GM12864 (cell line): ENCODE measurements at places on chromosomes 2 and 18.
A peak's percentile ranks its signal among the peaks of the same experiment; 100 is the strongest.

DNA sequence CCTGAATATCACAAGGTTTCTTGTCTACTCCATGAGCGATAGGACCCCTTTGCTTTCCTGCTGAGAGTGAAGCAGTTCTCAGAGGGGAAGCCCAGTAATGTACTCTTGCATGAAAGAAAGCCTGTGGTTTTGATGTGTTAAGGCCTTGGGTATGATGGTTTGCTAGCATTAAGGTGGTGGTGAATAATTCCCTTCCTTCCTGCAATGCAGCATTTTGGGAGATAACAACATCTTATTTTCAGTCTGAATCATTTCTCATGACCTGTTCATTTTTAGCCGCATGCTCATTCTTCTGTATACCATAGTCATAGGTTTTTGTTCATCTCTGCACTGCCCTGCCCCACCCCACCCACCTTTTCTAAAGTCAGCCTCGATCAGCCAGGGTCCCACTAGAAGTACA lies 66.2 kb downstream of the HNMT start:
- no peak for DNase-seq

- no peak for DNase-seq
Observed at GRCh38 chr2:85601771-85602475, 575 bp downstream of the TMEM150A start.

DNA sequence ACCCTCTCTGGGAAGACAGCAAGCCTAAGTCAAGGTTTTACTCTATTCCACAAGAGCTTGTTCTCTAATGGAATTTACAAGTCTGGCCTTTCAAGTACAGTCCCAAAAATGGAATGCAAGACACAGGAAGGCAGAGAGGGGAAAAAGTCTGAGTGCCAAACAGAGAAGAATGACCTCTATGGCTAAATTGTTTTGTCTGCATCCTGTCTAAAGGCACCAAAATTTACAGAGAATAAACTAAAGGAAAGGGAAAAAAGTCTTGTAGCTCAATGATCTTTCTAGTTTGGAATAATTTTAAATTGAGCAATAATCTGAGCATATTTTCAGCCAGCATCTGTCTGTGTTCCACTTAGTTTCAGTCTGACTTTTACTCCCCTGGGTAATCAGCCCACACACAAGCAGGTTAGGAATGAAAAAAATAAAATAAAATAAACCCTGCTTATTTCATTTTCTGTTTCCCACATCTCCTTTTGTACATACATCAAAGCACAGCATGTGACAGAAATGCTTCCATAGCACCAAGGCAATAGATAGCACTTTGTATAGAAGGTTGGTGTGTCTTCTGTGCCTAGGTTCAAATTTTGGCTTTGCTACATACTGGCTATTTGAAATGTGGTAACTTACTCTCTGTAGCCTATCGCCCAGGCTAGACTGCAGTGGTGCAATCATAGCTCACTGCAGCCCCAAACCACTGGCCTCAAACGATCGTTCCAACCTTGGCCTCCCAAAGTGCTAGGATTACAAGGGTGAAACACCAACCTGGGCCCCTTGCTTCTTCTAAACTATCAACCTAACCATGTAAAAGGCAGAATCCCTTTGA lies 105.1 kb downstream of the SLC8A1 start:
- no peak for DNase-seq

DNA sequence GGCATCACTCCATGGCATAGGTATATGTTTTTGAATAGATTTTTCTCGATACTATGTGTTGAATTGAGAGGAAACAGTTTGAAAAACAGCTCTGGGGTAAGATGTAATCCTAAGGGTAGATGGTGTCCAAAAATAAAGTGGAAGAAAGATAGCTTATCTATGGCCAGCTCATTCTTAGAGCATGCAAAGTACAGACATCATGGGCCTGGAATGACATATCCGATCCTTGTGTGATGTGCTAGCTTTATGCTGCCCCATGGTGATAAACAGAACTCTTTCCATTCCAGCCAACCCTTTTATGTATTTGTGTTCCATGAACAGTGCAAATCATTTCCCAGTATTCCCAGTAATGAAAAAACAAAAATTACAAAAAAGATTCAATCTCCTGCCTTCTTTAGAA lies 390.2 kb upstream of the NXPH2 start:
- no peak for DNase-seq

GRCh38 chr2:221400411-221400810 lies 171.7 kb downstream of the EPHA4 start:
- DNase-seq = no peak

DNA sequence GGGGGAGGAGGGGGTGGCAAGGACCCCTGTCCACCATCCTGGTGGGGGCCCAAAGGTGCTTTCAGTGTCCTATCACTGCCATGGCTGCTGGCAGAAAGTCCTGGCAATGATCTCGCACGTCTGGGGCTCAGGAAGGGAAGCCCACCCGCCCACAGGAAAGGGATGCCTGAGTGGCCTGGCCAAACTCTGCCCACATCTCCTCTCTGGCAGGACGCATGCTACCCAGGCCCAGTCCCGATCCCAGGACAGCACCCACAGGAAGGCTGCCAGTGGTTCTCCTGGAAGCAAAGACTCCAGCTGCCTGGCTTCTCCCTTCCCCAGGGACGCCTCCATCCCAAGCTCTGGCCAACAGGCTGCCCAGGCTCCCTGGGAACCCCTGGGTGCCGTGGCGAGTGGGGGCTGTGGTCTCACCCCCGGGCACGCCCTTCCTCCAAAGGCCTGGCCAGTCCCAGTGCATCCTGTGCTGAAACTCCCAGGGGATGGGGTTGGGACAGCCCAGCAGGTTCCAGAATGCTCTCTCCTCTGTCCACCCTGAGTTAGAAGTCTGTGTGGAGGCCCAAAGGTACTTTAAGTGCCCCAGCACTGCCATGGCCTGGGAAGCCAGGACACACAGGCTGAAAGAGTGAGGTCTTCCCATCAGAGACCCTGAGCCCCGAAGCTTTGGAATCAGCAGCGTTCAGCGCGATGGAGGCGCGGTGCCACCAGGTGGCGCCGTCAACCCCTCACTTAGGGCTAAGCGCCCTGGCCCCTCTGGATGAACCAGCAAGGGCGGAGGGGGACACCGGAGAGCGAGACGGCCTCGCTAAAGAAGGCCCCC lies 29.8 kb upstream of the TAF1B start:
- DNase-seq = no peak

DNA sequence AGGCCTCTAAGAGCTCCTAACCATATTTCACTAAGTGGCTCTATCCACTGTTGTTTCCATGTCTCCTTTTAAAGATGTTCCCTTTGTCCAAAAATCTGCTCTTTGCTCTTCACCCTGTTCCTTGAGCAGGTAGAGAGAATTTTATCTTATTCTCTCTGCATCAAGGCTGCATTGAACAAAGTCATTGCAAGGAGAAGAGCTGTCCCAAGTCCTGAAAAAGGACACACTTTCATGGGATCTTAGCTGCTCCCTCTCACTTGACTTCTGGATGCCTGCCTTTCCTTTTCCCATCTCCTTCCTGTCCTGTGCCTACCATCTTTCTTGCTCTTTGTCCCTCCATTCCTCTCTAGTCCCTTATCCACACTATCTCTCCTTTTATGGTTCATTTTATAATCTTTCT lies 235.2 kb upstream of the THSD7B start:
- DNase-seq = no peak

GRCh38 chr2:47617028-47617427 lies 165.9 kb upstream of the MSH6 start:
- DNase-seq = no peak

GRCh38 chr18:57881818-57882413 lies 78.8 kb upstream of the ATP8B1 start:
- peak; percentile 43 for DNase-seq

GRCh38 chr18:30142248-30142647 lies 900.3 kb downstream of the DSC3 start:
- DNase-seq = no peak

DNA sequence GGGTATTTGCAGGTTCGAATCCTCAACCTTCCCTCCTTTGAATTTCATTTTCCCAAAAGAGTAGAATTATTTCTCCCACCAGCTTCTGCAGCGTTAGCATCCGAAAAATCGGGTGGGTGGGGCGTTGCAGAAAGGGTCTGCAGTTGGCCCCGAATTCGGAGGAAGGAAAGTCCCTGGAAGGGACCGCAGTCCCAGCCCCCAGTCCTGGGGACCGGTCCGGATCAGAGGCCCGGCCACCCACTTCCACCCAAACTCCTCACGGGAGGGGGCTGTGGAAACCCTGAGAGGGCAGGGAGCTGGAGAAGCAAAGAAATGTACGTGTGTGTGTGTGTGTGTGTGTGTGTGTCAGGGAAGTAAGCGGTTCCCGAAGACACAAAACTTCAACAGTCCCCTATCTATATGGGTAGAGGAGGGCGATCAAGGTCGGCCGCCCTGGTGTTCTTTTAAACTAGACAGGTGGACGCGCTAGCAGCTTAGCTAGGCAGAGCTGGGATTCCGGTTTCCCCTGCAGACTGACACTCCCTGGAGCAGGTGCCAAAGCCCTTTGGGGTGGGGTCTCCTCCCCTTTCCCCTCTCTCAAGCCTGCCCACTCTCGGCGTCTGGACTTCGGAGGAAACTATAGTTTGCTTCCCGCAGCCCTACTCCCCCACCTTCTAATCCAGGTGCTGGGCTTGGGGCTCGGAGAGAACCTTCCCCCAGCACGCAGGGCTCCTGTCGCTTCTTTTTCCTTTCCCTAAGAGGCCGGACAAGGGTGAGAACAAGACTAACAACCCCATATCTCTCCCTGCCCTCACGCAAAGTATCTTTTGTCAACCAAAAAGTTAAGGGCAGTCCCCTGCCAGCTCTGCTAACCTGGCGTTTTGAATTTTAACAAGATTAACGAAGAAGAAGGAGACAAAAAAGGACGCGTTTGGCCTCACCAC lies 4.8 kb upstream of the ONECUT2 start:
- DNase-seq = no peak

GRCh38 chr2:47152803-47153202 lies 2.3 kb downstream of the STPG4 start:
- DNase-seq = no peak

DNA sequence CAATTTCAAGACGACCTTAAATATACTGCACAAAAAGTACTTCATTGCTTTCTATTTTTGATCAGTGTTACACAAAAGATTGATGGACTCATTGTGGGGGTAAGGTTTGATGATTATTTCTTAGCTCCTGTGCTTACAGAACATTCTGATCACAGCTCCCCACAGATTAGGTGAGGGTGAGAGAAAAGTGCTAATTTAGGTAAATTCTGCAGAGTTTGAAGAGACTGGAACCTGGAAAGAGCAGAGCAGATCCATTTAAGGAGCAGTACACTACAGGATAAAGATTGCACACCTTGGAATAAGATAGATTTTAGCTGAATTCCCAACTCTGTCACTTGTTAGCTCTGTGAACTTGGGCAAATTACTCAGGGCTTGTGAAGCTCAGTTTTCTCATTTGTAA lies 291.9 kb upstream of the CDH7 start:
- DNase-seq = no peak

DNA sequence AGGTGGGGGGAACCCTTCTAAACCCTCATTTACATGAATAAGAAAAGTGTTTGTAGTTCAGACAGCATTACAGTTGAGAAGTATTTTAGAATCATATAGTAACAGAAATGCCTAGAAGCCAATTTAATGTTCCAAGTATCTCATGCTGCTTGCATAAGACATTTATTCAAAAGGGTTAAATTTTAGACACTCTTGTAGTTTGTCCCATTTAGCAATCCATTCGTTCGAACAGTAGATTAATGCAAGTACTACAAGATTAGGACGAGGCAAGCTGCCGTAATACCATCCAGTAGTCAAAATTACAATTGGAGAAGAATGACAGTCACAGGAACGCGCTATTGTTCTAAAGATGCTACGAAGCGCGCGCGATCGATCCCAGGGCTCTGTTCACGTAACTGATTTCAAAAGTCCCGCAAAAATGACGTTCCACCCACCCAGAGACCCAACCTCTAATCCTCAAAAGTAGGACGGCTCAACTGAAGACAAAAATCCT lies 1.2 kb downstream of the TMEM237 start:
- DNase-seq = no peak

DNA sequence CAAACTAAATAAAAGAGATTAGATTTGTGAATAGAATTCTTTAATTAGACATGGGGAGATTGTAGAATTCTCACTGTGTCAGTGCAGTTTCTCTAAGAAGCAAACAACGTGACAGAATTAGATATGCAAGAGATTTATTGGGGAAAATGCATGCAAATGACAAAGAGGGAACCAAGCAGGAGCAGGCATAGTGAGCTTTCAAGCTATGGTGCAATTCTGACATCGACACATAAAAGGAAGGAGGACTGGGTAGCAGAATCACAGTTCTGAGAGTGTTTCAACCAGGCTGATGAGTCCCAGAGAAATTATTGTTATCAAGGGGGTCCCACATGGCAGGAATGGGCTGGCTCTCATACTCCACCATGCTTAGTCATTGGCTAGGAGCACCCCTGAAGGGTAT lies 338.4 kb downstream of the FIGN start:
- no peak for DNase-seq

GRCh38 chr2:28663359-28663758 lies 88.3 kb upstream of the PPP1CB start:
- DNase-seq = no peak

DNA sequence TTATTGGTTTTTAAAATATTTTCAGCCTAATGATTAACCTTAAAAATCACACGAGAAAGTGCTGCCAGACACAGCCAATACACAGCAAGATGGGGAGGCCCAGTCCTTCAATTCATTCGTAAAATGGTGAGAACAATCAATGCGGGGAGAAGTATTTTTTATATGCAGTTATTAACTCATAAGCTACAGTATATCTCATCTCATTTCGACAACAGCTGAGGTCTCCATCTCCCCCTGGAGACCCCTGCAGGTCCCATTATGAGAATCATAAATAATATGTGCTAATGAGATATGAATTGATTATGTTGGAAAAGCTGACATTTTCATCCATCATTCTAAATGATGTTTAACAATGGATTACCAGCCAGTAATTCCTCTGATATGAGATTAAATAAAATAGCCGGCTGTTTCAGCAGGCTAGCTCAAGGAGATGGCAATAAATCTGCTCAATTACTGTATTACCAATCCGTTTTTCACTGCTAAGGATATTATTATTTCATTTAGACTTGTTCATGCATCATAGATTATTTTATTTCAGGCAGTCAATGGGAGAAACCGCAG lies 535.8 kb downstream of the GALR1 start:
- DNase-seq = no peak

GRCh38 chr2:6739547-6739946 lies 126.2 kb downstream of the CMPK2 start:
- no peak for DNase-seq

- no peak for DNase-seq
Observed at GRCh38 chr18:12394428-12394827, 13.3 kb upstream of the PRELID3A start.

GRCh38 chr18:24502667-24503523 lies 42.5 kb downstream of the HRH4 start:
- DNase-seq = no peak

- DNase-seq = no peak
Observed at GRCh38 chr2:199273042-199273511, 184.7 kb downstream of the SATB2 start.

DNA sequence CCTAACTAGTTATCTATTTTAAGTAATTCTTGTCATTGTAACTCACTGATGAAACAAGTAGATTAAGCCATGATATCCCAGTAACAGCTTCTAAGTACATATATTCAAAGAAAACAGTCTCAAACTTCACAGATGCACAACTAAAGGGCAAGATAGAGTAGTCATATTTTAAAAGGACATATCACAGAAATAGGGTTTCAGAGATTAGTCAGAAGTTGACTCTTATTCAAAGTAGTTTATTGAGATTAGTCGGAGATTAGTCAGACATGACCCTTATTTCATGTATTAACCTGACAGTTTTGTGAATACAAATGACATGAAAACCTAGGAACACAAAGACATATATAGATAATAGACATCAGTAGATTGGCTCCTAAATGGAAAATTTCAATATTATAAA lies 15.9 kb upstream of the CHAC2 start:
- peak; percentile 34 for DNase-seq

GRCh38 chr2:100831831-100832230 lies 11.9 kb downstream of the NPAS2 start:
- no peak for DNase-seq
